Stimulated activated CD4-positive, alpha-beta T cell treated with anti-CD3 and anti-CD28 coated beads, Interleukin-12 subunit alpha, Interleukin-12 subunit beta, amount 100 ng/mL, for 4 hours (primary cell): ENCODE measurements at places on chromosomes 2 and 18.
A peak's percentile ranks its signal among the peaks of the same experiment; 100 is the strongest.

DNA sequence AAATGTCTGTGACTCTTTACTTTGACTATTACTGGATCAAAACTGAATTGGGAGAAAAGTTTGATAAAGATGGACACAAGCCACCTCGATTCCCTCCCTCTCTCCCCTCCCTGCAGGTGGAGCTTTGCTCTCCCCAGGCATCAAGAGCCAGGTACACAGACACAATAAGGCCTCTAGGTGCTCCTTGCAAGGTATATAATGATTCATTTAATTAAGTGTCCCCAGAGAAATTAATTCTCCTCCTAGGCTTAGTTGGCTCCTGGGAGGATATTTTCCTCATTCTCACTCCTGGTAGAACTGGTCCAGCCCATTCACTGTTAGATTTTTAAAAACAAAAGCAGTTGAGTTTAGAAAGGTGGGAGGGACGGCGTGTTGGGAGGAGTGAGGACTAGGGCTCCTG, 352.4 kb upstream of the SMIM21 start:
- no peak for DNase-seq

- DNase-seq, result no peak
Observed at GRCh38 chr2:96656540-96656939, 14.0 kb downstream of the FER1L5 start.

GRCh38 chr2:205190528-205190927, 491.8 kb upstream of the NRP2 start:
- no peak for DNase-seq

GRCh38 chr18:65093346-65093745, 657.5 kb upstream of the CDH7 start:
- no peak for DNase-seq

- no peak for DNase-seq
Observed at GRCh38 chr2:102142829-102143449, 393 bp downstream of the IL1R1 start.

DNA sequence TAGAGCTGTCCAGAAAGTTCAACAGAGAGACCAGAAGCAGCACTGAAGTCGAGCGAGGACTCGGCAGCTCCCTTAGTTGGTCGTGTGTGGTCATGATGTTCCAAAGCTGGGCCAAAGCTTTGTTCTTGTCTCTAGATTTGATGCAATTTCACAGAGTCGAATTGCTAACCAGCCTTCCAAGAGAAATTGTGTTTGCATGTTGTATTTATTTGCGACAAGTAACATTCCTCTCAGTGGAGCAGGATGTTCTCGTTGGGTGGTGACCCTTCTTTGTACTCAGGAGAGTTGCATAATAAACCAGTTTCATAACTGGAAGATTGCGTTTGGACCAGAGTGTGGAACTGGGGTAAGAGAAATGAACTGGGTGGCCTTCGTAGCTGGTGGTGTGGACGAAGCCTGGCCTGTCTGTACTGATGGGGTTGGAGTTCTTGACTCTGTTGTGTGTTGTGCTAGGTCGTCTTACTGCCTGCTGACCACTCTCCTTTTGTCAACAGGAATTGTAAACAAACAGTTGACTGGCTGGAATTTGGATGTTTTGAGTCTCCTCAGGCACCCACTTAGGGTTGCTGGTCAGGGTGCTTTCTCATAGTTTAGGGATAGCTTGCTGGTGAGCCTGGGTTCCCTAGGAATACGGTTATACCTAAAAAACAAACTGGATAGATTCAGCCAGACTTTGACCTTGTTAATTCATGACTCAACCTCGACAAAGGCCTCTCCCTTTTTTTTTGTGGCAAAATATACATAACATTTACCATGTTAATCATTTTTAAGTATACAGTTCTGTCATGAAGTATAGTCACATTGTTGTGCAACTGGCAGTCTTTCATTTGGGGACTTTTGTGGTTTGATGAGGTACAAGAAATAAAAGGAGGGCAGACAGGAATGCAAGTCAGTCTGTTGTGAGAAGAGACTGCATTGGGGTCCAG, 28.9 kb upstream of the TOGARAM2 start:
- DNase-seq, result no peak

- DNase-seq, result no peak
Observed at GRCh38 chr18:13910986-13911385, 4.3 kb downstream of the MC2R start.

GRCh38 chr2:8234757-8235374, 447.0 kb upstream of the ID2 start:
- no peak for DNase-seq

- no peak for DNase-seq
Observed at GRCh38 chr2:141438536-141438935, 692.3 kb downstream of the LRP1B start.

GRCh38 chr2:222319586-222320435, 21.0 kb upstream of the PAX3 start:
- DNase-seq, result no peak

DNA sequence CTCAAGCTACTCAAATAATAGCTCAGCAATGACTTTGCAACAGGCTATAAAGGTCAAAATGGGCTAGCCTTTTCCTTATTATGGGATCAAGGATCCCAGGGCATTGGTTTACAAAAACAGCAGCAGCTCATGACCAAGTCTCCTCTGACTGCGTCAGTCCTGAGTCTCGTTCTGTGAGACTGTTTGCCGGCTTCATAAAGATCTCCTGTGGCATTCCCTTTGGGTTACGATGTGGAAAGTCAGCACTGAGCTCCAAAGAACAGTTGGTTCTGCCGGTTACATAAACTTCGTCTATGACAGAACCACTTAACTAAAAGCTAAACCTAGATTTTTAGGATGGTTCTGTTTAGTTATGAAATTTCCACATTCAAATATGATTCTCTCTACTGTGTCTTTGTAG, 674.9 kb downstream of the ZEB2 start:
- DNase-seq, result no peak

GRCh38 chr2:232668805-232669444, 28.2 kb upstream of the GIGYF2 start:
- DNase-seq, result no peak

- DNase-seq, result peak; percentile 98
Observed at GRCh38 chr2:27370026-27370815, at the start of the genes EIF2B4 and SNX17. Gene EIF2B4 (minus strand): TSS chr2:27370338. CDS start chr2:27370314, 24 bp downstream. Gene SNX17 (plus strand): TSS chr2:27370616. CDS start chr2:27370744, 128 bp downstream.

GRCh38 chr2:74242354-74243071, 44.1 kb downstream of the MTHFD2 start:
- DNase-seq, result no peak

DNA sequence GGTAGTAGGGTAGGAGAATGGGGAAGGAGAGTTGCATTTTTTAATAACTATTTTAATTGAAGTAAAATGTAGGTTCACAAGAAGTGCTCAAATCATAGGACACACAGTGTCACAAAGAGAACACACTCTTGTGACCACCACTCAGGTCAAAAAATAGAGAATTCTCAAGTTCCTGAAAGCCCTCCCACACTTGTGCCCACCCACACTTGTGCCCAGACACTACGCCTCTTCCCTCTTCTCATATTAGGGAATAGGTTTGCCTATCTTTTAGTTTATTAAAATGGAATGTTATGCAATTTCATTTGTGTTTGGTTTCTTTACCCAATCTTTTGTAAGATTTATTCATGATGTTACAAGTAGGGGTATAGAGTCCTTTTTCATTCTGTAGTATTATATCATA, 67.2 kb downstream of the UGGT1 start:
- DNase-seq, result no peak

- DNase-seq, result no peak
Observed at GRCh38 chr18:38318416-38318815, 752.8 kb upstream of the CELF4 start.

- DNase-seq, result peak; percentile 76
Observed at GRCh38 chr2:58046585-58047372, at the start of gene VRK2. Gene VRK2 (plus strand): TSS chr2:58046806. CDS start chr2:58048832, 2,026 bp downstream.

- DNase-seq, result no peak
Observed at GRCh38 chr2:194103941-194104659, 1552.9 kb upstream of the SLC39A10 start.

DNA sequence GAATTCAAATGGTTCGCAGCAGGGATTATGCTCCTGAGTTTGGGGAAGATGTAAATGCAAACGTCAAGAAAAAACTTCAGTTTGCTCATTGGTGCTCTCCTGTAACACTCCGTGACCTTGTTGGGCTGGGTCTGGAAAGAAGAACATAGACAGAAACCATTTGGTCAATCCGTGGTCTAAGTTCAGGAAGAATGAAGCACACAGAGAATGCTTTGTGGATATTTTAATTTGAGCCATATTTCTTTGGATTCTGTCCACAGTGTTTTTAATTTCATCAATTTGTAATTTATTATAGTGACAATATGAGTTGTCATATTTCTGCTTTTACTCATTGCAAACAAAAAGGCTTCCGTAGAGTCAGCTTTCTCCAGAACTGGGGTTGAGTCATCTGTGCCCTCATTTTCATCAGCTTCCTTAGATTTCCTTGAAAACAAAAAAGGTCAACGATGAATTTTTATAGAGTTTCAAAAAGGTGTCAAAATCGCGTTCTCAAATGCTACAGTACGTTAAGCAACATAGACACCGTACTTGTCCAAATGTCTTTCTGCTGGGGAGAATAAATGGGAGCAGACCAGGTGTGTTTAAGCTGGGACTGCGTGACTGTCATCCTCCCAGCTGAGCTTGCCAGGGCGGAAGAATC, 606.4 kb downstream of the RNF144A start:
- DNase-seq, result no peak
